ENCODE measurements at places on chromosomes 2 and 18.

DNA sequence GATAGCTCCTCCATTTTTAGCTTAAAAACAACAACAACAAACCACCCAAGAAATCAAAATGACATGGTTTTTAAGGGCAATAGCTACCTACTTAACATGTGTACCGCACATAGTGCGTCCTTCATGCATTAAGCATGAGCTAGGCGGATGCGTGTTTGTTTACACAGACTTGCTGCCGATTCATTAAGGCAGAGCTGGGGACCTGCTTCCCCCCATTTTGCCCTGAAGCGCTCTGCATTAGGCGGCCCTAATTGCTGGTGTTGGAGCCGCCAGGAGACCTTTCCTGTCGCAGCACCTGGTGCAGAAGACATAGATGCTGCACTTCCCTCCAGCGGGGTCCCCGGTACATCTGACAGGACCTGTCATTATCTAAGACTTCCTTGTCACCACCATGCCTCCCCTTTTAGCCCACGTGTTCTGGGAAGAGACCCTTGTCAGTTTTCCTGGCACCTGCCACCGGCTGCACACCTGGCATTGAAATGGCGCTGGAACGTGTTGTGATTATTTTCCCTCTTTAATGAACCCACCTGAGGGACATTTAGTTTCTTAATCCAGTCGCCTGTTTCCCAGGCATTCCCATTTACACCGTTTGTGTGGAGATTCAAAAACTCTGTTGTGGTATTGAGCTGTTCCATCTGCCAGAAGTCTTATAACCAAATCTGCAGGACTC lies 261.1 kb upstream of the RAB12 start:
- no peak for DNase-seq

DNA sequence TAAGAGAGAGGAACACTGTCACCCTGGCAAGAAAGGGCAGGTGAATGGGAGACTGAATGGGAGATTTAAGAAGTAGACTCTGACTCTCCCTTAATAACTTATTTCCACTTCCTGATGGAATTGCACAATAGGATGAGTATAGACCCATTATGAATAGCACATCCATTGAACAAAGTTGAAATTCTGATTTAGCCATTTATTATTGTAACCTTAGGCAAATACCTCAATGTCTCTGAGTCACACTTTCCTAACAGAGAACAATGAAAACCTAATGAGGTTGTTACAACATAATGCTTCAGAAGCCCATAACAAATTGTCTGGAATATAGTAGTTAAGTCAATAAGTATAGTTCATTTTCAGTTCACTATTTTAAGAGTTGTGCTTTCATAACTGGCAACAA lies 78.9 kb downstream of the NRXN1 start:
- peak; percentile 86 for DNase-seq

GRCh38 chr2:62653582-62654422 lies 51.7 kb upstream of the EHBP1 start:
- no peak for DNase-seq

DNA sequence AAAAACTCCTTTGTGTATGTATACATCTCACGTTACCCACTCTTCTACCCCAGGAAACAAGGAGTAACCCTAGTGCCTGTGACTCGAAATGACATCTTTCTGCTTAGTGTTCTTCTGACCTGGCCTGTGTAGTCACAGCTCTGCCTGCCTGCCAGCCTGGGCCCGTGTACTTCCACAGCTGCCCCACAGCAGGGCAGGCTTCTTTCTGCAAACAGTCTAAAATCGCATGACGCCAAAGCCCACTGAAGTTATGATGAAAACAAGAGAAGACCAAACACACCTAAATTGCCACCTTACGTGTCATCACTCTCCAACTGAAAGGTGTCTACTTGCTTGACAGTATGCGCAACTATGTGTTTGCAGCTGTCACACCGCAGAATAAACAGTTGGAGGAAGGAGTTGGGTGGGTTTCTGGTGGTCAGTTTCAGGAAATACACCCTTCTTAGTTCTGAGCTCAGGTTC lies 1.5 kb downstream of the GAREM1 start:
- DNase-seq, result no peak

DNA sequence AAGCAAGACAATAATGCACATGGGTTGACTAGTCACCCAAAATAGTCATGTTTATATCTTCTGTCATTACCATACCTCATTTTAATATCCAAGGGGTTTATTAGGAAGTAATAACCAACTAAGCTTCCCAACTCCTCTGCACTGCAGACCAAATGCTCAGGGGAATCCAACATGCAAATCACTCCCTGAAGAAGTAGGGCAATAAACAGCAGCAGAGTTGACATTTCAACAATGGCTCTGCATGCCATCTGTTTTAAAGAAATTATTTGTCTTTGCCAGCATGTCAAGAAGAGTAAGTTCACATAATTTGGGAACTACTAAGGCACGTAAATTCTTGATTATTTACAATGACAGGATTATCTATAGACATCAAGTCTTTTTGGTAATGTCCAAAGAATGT lies 84.4 kb upstream of the LYPD1 start:
- peak; percentile 16 for DNase-seq

DNA sequence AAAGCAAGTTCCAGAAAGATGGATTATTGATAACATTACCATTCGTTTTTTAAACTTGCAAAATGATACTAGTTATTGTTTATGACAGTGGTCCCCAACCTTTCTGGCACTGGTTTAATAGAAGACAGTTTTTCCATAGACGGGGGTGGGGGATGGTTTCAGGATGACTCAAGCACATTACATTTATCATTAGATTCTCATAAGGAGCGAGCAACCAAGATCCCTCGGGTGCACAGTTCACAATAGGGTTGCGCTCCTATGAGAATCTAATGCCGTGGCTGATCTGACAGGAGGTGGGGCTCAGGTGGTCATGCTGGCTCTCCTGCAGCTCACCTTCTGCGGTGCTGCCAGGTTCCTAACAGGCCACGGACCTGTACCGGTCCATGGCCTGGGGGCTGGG lies 86.2 kb downstream of the BCL2 start:
- DNase-seq, result no peak

DNA sequence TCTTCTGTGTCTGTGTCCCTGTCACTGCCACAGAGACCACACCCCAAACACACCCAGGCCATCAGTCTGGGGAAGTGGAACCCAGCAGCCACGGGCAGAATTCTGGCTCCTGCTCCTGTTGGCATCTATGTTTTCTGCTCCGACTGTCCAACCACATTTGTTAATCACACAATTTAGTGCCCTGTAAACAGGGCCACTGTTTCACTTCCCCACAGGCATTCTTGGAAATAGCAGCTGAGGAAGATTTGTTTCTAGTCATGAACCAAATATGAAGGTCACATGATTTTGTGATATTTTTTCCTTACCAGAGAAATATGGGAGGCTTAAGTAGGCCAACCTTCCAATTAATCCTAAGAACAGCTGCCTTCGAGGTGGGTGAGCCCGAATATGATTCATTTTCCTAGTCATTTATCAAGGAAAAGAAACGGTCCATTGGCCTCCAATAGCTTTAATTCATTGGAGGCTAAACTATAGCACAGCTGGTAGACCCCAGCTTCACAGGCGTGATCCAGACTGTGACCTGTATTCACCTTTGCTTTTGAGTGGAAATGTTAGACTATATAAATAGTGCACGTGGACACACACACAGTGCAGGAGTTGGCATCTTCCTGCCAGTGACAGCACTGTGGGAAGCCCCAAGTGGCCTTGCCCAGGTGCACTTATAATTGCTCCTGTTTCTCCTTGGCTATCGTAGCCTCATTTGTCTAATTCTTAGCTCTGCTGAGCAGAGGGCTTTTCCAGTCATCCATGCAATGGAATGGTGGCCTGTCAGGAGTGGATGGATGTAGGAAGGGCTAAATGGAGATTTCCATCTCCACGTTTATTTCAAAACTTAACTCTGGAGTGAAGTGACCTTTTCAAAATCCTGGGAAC lies 267.9 kb downstream of the LPIN1 start:
- peak; percentile 78 for DNase-seq

DNA sequence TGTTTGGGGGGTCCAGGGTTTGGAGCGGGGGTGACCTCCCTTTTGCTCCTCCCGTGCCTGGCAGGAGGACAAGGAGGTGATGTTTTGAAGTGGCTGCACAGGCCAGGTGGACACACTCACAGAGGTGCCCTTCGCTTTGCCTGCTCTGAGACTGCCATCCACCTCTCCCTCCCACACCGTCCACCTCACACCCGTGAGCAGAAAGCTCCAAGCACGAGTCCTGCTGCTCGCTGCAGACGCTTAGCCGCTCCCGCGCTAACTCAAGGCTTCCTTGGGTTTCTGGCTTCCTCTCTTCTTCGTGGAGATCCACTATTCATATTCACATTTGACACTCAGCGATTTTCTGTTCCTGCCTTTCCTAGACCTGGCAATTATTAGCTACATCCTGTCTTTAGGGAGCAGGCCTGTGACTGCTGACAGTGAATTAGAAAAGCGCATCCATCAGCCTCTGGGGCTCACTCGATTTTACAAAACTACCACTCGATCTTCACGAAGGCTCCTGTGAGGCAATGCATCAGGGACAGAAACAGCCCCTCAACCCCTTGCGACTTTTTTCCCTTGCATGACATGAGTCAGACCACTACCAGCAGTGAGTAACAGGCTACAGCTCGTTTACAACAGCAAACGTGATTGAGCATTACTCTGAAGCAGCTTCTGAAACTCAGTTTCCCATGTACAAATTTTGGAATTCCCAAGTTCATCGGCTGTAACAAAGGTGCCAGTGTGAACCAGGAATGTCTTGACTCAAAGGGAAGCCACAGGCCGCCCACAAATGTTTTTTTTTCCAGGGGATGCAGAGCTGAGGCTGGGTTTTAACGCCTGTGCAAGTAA lies 238.7 kb upstream of the SOX11 start:
- DNase-seq, result peak; percentile 69

All from fibroblast of upper back skin (primary cell).